Stimulated activated CD8-positive, alpha-beta memory T cell treated with anti-CD3 and anti-CD28 coated beads, Interleukin-4, amount 100 ng/mL, for 24 hours (primary cell): ENCODE measurements at places on chromosomes 11 and 22.

- DNase-seq = no peak
Measured at GRCh38 chr11:72069200-72069599, 11.1 kb downstream of the NUMA1 start.

GRCh38 chr11:66546966-66547661 is 411 bp downstream of the ACTN3 start:
- DNase-seq = no peak

DNA sequence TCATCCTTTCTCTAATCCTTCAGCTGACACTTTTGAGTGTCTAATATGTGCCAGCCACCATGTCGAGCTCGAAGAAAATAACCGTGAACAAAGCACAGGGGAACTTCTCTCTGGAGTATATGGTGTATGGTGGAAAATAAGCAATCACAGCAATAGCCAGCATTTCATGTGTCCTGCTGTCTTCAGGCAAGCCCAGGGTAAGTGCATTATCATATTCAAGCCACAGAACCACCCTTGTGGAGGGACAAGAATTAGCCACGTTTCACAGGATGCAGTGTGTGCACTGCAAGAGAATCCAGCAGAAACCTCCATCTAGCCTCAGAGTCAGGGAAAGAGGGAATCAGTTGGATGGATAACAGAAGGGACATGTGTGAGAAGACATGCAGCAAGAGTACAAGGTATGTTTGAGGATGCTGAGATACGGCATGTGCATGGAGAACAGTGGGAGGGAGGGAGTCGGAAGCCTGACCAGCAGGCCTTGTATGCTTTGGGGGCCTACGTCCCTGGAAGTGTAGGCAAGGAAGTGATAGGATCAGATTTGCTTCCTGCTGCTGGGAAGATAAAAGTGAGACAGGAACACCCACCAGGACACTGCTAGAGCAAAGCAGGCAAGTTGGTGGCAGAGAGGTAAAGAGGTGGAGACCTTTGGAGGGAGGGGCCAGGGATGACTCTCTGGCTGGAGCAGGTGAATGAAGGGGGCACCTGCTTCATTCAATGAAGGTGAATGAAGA is 14.7 kb upstream of the GNAZ start:
- DNase-seq = no peak

DNA sequence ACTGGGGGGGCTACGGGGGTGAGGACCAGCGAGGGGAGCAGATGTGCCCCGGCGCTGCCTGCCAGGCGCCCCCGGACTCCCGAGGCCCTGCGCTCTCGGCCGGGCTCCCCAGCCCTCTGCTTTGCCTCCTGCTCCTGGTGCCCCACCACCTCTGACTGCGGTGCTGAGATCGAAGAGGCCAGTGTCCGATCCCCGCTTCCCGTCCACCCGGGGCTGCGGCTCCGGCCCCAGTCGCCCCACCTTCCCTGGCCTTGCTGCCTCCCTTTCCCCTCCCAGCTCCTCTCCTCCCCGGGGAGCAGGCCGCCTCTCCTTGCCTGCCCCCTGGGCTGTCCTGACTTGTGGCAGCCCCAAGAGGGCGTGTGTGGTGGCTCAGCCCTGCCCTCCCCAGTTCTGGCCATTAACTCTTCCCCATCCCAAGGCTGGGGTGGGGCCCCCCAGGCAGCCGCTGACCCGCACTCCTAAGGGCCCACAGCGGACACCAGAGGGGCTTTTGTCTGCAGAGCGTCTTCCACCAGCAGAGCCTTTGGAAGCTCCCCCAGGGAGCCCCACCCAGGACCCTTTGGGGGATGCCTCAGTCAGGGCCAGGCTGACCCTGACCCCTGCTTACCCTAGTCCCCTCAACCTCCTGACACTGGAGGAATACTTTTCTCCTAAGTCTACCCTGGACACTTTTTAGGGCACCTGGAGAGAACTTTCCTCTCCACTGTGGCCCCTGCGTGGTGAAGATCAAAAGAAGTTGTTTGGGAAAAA is 16.6 kb downstream of the RTN4RL2 start:
- no peak for DNase-seq

GRCh38 chr11:2750682-2751522 is 51.1 kb upstream of the KCNQ1OT1 start:
- no peak for DNase-seq

DNA sequence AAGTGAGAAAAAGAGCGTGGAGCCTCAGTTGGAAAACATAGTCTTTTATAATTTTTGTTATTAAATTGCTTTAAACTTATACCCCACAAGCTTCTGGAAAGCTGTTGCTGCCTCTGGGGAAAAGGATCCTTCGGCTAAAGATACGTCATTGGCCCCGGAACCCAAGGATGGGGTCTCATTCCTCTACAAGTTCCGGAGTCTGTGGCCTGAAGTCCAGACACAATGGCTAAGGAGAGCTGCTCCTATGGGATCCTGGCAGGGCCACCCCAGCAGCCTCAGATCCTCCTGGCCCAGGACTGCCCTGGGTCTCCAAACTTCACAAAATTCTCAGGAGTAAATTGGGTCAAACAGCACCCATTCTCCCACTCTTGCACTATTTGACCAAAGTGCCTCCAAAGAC is 5.9 kb downstream of the WT1 start:
- DNase-seq = no peak

DNA sequence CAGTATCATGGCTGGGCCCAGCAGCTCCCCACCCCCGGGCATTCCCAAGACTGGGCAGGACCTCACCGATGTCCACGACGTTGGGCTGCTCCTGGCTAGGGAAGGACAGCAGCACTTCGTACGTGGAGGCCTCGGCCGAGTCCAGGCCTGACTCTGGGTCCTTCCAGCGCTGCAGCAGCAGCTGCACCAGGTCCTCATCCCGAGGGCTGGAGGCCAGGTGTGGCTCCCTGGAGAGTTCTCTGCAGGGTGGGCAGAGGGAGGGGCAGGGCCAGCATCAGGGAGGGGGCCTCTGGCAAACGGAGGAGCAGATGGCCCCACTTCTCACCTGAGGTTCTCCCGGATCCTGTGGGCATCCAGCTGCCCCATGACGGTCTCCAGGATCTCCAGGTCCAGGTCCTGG is 341 bp downstream of the NAALADL1 start:
- DNase-seq = no peak

GRCh38 chr22:27842201-27842600 is 40.6 kb upstream of the MN1 start:
- DNase-seq = no peak

DNA sequence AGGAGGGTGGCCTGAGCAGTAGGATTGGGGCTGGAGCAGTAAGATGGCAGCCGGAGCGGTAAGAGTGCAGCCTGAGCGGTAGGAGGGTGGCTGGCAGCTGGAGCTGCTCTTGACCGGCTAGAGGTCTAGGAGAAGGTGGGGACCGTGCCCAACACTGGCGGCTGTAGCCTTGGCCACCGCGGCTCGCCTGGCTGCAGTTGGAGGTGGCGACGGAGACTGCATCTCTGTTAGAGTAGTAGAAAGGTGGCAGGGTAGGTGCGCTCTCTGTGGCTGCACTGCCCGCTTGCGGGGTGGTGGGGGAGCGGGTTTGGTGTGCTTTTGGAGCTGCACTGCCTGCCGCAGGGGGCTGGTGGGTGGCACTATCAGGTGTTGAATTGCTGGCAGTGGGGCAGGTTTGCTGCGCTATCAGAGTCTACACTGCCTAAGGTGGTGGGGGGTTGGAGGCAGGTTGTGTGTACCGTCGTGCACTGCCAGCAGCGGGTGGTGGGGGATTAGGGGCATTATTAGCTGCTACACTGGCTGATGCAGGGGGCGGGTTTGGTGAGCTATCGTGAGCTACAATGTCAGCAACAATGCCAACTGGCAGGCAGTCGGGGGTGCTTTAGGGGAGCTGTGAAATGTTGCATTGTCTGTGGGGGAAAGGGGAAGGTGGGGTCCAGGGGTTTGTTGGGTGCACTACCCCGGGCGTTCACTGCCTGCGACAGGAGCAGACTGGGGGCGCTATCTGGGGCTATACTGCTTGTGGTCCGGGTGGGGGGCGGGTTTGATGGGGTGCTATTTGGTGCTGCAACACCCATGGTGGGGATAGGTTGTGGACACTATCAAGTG is 4461.3 kb upstream of the OR11H1 start:
- no peak for DNase-seq

DNA sequence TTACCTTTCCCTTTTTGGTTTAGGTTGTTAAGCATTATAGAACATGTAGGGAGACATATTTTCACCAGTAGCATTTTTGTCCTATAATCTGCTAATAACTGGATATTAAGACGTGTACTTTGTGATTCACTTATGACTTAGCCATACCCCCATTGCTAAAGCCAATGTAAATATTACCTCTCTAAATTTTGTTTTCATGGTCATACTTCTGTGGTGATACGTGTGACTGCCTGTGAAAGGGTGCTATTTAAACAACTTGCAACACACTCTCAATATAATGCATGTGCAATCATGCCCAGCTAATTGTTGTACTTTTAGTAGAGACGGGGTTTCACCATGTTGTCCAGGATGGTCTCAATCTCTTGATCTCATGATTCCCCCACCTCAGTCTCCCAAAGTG is 36.2 kb upstream of the PAK1 start:
- DNase-seq = no peak

- DNase-seq = no peak
Measured at GRCh38 chr11:10443152-10443551, 11.9 kb upstream of the AMPD3 start.

- no peak for DNase-seq
Measured at GRCh38 chr22:47835726-47836125, 1073.3 kb downstream of the TBC1D22A start.

GRCh38 chr11:32213223-32213622 is 122.3 kb downstream of the RCN1 start:
- no peak for DNase-seq

GRCh38 chr11:90757849-90758494 is 535.1 kb upstream of the CHORDC1 start:
- no peak for DNase-seq

DNA sequence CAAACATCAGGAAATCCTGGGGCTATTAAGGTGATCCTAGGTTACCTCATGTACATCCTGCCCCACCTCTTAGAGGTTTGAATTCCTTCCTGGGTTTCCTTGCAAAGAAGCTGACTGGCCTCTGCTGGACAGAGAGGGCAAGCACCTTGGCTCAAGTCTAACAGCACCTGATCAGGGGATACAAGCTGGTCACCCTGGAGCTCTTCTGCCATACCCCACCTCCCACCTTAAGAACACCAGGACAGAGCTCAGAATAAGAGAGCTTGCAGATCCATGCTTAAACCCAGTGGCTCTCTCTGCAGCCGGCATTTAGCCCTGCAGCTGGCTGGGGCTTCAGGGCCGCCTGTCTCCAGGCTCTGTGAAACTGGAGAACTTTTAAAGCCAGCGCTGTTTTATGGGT is 386.6 kb upstream of the NARS2 start:
- no peak for DNase-seq

- no peak for DNase-seq
Measured at GRCh38 chr11:119796363-119797060, 67.5 kb upstream of the NECTIN1 start.
